ENCODE measurements at places on chromosomes 13 and 19. TPM values are rescaled to one million over a fixed set of nuclear protein-coding genes. Genes with fewer than 3 reads are reported as not detected.

ZNF540 gene
- total RNA-seq: 4.6 TPM

SYCN gene
- total RNA-seq: not detected

DNA sequence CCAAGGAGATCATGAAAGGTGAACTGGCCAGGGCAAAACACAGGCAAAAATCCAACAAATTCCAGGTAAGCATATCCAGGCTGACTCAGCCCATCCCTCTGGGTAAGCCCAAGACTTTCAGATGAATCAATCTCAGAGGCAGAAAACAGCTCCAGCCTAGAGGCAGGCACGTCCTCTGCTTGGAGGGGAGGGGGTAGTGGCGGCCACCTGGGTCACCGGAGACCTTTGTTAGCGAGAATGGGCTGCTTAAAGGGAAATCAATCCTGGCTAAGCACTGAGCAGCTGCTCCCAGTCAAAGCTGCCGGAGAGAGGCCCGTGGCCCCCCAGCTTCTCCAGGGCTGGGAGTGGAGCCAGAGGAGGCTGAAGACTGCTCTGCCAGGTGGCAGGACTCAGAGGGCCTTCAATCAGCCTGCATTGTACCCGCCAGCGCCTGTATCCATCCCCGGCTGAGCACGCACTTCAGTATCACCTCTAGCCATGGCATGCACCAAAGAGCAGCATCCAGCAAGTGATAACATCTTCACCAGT, 48.2 kb downstream of the PIN1 start:
- no peak for DNase-seq

CBLC gene
- total RNA-seq: not detected

KCNC3 gene
- 0.83 TPM for total RNA-seq

S1PR4 gene
- 1.7 TPM for total RNA-seq

Measured in posterior vena cava (tissue), 2 donors.